T-helper 1 cell (primary cell): ENCODE measurements at places on chromosomes 11 and 22.

DNA sequence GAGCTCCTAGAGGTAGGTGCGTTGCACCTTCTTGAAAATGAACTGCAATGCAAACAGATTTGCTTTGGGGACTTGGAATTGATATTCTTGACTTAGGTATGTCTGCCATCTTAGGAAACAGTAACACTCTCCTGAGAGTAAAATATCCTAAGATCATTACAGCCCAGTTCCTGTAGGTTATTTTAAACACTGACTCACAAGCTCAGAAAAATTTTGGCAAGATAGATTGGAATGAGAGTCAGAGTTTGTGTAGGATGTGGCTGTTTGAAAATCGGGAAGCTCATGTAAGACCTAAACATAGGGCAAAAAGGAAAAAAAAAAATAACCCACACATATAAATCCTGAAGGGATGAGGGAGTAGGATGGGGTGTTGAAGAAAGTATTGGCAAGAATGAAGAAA, 377.0 kb upstream of the LRRC4C start:
- DNase-seq, result no peak

- DNase-seq, result no peak
Measured at GRCh38 chr22:43236411-43237166, 49.7 kb upstream of the TTLL12 start.

- no peak for DNase-seq
Measured at GRCh38 chr11:32273931-32274330, 161.4 kb downstream of the WT1 start.

GRCh38 chr11:62542750-62543567, 3.6 kb downstream of the AHNAK start:
- DNase-seq, result peak; percentile 66

DNA sequence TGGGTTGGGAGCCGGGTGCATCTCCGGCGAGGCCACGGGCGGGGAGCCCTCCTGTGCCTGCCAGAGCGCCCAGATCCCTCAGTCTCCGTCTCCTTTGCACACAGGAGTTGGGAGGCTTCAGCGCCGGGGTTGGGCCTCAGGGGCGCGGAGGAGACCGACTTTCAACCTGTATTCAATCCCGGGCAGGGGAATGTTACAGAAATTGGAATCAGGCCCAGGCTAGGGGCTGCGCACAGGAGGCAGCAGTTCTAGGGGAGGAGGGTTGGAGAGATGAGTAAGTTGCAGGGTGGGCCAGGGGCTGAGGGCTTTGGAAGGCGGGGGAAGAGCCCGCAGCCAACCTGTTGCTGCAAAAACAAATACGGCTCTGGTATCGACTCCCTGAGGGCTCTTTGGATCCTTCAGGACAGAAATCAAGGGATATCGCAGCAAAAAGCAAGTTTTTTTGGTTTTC, 640 bp upstream of the KCNA4 start:
- no peak for DNase-seq

DNA sequence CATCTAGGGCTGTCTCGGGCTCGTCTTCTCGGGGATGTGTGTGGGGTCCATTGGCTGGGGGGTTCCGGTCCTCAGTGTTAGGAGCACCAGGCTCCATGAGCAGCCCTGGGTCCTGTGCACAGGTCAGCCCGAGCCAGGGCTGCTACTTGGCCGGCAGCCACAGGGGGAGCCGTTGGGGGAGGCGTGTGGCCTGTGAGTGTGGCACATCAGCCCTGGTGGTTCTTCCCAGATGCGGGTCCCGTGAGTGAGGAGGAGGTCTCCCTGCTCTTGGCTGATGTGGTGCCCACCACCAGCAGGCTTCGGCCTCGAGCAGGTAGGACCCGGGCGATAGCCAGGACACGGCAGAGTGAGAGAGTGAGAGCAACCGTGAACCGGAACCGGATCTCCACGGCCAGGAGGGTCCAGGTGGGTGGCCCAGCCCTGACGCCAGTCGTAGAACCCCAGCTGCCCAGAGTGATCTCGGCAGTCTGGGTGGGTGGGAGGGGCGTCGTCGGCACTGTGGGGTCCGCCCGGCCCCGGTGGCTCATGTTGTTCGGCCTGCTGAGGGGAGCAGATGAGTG, 18.5 kb downstream of the IRF7 start:
- DNase-seq, result no peak

- DNase-seq, result no peak
Measured at GRCh38 chr11:8098879-8099278, 17.9 kb downstream of the TUB start.

GRCh38 chr22:26055693-26056092, 113.6 kb upstream of the SEZ6L start:
- DNase-seq, result no peak

- DNase-seq, result no peak
Measured at GRCh38 chr11:27385245-27385644, 22.2 kb upstream of the CCDC34 start.

DNA sequence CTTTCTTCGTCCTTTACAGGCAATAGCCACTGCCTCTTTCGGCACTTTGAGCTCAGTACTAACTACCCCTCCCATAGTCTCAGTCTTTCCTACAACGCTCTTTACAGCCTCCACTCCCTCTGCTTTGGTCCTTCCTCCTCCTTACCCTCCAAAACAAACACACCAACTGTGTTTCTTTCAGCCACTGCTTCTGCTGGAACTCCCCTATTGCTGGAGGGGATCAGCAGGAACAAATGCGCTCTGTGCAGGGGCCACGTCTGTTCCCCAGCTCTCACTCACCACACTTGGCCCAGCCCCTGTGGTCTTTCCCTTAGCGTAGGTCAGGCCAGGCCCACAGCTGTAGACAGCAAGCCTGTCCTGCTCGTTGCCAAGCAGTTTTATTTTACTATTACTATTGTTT, 42.3 kb downstream of the PC start:
- no peak for DNase-seq

GRCh38 chr11:1873048-1873812, 18.5 kb downstream of the PRR33 start:
- no peak for DNase-seq

DNA sequence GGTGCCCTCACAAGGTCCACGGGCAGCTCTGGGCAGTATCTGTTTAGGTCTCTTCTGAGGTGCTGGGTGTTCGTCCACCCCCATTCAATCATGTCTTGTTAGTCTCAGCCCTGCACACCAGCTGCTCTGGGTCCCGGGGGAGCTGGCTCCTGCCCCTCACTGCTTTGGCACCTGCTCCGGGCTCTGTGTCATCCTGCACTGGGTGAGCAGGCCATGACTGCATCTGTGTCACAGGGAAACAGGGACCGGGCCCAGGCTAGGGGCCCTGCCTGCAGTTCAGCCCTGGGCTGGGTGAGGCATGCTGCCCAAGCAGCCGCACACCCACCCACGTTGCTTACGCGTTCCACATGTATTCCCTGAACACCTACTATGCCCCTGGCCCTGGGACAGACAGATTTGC, 43.9 kb downstream of the ELFN2 start:
- no peak for DNase-seq
